HS-27A (cell line): ENCODE measurements at places on chromosomes 5 and 9.

DNA sequence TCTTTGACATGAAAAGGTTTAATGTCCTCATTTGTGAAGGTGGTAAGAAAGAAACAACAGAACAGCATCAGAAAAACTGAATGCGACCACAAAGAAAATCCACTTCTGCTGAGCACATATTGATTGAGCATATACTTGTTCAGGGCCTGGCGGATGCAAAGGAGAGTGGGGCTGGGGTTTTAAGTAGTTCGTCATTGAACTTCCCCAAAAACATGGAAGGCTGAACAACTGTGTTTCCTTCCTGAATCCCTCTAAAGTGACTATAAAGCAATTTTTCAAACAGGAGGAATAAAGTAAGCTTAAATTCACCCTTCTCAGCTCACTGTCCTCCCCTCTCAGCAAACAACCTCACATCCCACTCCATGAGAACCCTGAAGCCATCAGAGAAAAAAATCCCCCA lies 262.9 kb downstream of the AGTPBP1 start:
- DNase-seq = no peak

DNA sequence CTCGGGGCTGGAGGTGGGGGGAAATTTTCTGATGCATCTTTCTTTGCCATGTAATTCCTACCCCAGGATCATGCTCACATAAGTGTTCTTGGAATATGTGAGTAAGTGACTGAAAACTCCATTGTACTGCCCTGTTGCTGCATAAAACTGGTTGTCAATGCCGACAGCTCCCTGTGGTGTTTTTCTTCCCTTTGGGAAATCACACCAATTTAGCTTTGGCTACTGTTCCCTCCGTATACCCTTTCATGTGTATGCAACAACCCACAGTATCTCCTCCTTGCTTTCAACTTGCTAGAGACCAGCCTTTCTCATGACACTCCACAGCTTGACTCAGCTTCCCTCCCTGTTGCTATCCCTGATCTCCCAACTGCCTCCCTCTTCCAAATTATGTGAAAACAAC lies 240.6 kb downstream of the TRIM32 start:
- DNase-seq = no peak

- DNase-seq = no peak
These were observed 692.8 kb upstream of the CDH18 start for GRCh38 chr5:20680718-20681302.

DNA sequence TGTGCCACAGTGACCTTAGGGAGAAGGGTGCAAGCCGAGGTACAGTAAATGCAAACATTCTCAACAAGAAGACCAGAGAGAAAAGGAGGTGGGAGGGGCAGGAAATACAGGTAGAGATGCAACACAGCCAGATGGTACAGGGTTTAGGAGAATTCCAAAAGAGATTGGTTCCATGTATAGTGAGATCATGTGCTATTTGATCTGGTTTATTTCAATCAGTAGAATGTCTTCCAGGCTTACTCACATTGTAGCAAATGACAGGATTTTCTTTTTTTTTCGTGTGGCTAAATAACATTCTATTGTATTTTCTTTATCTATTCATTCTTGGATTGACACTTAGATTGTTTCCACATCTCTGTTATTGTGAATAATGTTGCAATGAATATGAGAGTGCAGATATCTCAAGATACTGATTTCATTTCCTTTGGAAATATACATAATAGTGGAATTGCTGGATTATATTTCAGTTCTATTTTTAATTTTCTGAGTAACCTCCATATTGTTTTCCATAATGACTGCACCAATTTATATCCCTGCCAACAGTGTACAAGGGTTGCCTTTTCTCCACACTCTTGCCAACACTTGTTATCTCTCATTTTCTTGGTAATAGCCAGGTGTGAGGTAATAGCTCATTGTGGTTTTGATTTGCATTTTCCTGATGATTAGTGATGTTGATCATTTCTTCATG lies 107.8 kb upstream of the GAS1 start:
- DNase-seq = no peak

DNA sequence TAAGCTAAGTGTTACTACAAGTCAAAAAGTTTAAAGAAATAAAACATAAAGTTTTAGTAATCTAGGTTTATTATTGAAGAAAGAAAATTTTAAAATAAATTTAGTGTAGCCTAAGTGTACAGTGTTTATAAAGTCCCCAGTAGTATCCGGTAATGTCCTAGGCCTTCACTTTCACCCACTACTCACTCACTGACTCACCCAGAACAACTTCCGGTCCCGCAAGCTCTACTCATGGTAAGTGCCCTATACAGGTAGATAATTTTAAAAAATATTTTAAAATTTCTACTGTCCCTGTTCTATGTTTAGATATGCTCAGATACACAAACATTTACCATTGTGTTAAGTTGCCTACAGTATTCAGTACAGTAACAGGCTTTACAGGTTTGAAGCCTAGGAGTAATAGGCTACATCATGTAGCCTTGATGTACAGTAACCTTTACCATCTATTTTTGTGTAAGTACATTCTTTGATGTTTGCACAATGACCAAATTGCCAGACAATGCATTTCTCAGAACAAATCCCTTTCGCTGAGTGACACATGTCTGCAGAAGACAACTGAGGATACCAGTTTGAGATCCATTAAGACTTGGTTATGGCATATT lies 253.6 kb downstream of the TRIM32 start:
- DNase-seq = no peak

DNA sequence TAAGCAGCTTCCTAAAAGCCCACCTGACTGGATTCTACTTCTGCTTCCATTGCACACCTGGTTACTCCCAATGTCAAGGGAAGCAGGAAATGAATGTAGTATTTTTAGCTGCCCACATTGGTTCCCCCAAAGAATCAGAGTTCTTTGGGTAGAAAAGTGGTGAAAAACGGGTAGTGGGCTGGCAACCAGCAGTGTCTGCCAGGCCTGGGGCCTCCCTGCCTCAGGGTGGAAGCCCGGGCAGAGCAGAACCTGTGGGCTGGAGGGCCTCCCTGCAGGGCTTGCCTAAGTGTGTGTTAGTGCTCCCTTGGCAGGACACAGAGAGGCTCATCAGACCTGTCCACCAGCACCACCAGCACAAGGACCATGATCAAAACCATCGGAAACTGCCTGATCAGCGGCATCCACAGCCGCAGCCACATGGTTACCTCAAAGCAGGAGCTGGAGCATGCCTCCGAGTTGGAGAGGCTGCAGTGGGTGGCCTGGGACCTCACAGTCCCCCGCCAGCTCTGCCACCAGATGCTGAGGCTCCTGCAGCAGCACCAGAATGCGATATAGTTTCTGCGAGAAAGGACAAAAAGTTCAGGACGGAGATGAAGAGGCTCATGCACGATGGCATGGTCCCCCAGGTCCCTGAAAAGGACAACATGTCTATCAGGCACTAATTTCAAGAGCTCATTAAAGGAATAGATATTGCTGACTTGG lies 72.2 kb downstream of the PTPDC1 start:
- DNase-seq = no peak

- DNase-seq = no peak
These were observed 190.6 kb downstream of the MAT2B start for GRCh38 chr5:163695830-163696578.

DNA sequence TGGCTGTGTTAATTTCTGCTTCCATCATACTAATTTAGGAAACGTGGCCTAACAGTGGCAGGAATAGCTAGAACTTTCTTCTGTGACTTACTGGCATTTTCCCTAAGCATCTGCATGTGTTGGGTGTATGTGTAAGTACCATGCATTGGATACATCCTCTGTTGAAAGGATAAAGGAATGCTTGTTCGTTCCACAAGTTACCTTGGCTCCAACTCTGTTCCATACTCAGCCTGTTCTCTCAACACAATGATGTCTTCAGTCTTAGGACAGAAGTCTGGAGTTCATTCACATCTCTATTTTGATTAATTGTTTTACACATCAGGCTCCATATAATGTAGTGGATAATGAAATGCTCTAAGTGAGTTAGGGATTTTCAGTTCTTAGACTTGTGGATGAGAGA lies 190.1 kb upstream of the DMRT1 start:
- DNase-seq = no peak

GRCh38 chr5:83942155-83942554 lies 221.5 kb upstream of the HAPLN1 start:
- DNase-seq = no peak

- no peak for DNase-seq
These were observed 3.0 kb downstream of the GRK6 start for GRCh38 chr5:177429248-177430040.

DNA sequence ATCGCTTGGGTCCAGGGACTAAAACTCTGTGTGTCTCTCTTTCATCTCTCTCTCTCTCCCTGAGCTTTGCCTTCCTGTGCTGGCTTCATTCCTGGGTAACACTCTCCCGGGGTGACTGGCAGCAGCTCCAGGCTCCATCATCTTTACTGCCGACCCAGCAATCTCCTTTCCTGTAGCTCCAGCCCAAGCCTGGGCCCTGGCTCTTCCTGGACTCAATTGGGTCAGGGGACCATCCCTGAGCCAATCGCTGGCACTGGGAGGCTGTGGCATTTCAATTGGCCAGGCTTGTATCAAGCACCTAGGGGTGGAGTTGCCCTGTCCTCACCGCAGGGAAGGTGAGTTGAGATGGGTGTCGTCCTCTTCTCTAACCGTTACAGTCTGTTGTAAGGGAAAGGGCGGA lies 31.9 kb downstream of the FAM240B start:
- no peak for DNase-seq

GRCh38 chr5:154514331-154514730 lies 36.3 kb upstream of the HAND1 start:
- DNase-seq = no peak

DNA sequence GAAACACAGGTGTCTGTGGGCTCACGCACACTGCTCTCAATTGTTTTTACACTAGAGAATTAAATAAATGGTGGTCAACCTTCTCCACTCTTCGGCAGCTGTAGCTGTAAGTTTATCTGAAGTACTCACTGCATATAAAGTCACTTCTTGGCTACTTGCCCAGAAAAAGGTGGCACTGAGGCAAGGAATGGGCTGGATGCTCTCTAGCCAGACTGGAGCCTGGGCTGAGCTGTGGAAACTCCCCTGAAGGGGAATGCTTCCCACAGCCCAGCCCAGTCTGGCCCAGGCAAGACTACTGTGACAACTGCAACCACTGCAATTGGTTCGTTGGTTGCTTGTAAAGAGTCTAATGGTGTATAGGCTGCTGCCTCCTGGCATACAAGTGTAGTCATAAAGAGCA lies 4.5 kb downstream of the LEAP2 start:
- DNase-seq = no peak

- DNase-seq = no peak
These were observed 178.9 kb downstream of the GABBR2 start for GRCh38 chr9:98529841-98530240.

GRCh38 chr5:177446200-177447065 lies at the start of gene PRR7:
TSS of gene PRR7 (plus strand) at chr5:177446814. CDS start at chr5:177455068, 8,254 bp downstream.
- no peak for DNase-seq

DNA sequence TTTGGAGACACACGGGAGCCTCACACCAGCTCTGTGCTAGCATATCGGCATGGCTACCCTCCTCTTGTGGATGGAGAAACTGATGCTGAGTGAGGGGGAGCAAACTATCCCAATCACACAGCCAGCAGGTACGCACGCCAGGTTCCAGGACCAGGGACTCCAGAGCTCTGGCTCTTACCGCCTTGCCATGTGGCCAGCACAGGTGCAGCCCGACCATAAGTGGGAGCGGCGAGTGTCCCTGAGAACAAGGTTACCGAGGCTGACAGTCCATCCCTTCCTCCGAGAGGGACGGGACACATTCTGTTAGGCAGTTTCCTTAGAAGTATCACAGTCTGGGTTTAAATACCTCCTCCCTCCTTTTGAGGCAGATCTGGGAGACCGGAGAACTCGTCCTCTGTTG lies 86.0 kb downstream of the PAX5 start:
- DNase-seq = no peak
